ENCODE measurements at places on chromosomes 3 and 15. TPM values are rescaled to one million over a fixed set of nuclear protein-coding genes. Genes with fewer than 3 reads are reported as not detected.

GRCh38 chr3:153463895-153464294 is 301.9 kb downstream of the RAP2B start:
- no peak for DNase-seq

DNA sequence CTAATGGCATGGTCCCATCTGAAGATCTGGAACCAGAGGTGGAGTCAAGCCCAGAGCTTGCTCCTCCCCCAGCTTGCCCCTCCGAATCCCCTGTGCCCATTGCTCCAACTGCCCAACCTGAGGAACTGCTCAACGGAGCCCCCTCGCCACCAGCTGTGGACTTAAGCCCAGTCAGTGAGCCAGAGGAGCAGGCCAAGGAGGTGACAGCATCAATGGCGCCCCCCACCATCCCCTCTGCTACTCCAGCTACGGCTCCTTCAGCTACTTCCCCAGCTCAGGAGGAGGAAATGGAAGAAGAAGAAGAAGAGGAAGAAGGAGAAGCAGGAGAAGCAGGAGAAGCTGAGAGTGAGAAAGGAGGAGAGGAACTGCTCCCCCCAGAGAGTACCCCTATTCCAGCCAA is 7.3 kb downstream of the EIF4G1 start:
- DNase-seq, result no peak

Gene CSPG4
- polyA plus RNA-seq, result 63.8 TPM

DNA sequence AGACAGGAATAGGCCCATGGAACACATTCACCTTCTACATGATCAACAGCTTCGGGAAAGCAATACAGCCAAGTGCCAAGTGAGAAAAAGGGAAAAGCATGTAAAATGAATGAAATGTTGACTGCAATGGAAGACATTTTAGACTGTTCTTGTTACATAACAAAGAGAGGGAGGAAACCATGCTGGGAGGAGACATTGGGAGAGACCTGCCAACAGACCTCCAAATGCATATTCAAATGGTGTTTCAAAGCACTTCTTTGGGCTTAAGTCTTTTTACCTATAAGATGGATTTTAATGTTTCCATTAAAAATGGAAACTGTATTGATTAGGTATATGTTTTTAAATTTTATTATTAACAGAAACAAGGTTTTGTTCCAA is 350.0 kb upstream of the THBS1 start:
- no peak for DNase-seq

GRCh38 chr3:36227980-36228379 is 152.3 kb upstream of the STAC start:
- DNase-seq, result no peak

- DNase-seq, result no peak
Observed at GRCh38 chr3:100048248-100048647, 66.1 kb downstream of the FILIP1L start.
